ENCODE measurements at places on chromosomes 1 and 21.

DNA sequence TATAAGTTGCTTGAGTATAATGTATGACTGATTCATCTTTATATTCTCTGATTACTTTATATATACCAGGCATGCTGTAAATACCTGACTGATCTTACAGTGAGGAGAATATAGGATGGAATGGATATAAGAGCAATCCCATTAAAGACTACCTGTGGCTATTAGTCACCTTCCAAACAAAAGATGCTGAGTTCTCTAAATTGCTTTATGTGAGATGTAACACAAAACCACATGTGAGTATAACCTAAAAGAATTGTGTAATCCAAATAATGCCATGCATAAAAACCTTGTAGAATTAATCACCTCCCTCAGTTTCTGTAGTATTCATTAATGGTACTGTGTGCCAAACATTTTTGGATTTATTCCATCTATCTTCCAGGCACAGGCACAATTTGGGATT, 134.6 kb upstream of the LRRC7 start:
- DNase-seq, result no peak

GRCh38 chr1:82978461-82979324, 1020.2 kb downstream of the TTLL7 start:
- DNase-seq, result no peak

GRCh38 chr1:63414691-63415365, 47.4 kb downstream of the ALG6 start:
- DNase-seq, result no peak

DNA sequence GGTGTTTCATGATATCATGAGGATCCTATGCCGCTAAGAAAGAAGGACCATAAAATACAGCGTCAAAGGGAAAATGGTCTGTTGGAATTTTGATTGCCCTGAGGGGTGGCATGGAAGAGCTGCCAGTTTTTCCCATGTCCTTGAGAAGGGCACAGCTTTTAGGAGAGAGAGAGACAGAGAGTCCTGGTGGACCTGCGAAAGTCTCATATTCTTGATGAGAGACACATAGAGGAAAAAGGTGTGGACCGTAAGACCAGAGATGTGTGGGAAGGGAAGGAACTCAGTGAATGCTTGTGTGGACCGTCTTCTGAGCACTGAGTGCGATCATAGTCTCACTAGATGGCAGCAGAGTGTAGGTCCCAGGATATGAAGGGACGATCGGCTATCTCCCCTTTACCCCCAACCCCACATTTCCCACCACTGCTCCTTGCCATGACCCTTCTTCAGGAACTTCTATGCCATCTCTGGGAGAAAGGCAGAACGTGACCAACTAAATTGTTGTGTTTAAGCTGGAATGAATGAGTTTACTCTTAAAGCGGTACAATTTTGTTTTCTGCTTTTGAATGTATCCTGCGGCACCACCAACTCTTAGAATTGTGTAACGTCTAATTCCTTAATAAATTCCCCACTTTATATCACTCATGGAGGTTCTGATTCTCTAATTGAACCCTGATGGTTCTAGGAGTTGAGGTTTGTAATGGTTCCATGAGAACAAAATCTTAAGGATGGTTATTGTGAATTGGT, 117.7 kb downstream of the CTH start:
- DNase-seq, result peak; percentile 41

GRCh38 chr1:41767534-41768525, 150.9 kb downstream of the HIVEP3 start:
- no peak for DNase-seq

DNA sequence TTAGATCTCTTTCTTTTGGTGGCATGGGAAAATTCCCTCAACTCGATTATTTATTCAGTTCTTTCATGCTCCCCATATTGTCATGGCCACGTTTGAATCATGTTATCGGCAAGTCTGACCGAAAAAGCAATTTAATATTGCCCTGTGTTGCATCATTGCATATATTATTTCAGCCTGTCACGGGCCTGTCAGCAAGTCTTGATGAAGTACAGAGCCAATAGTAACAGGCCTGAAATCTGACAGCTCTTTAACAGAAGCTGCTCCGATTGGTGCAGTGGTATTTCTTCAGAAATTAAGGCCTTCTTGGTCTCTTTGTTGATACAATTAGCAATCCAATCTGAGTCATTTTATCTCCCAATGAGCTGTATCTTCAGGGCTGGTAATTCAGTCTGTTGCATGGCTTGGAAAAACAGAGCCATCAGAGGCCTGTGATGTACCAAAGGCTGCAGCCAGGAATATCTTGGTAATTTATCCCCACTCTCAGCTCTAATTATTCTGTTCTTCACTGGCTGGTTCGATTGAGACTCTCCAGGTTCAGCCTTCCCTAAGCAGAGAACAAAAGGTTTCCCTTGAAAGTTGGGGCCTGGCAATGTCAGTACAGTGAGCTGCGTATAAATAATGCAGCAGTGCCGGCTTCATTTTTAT, 149.5 kb downstream of the FGGY start:
- no peak for DNase-seq

GRCh38 chr1:147611586-147611985, 58.7 kb downstream of the ACP6 start:
- no peak for DNase-seq

DNA sequence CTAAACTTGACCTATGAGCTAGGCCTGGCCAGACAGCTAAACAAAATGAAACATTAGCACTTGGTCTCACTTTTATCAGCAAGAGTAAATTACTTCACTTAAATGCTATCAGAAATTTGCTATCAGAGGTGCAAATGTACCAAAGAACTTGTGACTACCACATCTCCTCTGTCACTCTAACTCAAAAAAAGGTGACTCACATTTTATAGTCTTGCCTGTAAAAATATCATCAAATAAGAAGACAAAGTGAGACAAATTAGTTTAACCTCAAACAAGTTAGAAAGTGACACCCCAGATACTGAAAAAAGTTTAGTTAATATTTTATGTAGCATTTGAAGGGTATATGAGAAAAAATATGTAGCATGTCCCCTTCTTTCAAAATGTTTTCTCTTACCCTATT, 76.9 kb downstream of the EPS15 start:
- DNase-seq, result no peak

DNA sequence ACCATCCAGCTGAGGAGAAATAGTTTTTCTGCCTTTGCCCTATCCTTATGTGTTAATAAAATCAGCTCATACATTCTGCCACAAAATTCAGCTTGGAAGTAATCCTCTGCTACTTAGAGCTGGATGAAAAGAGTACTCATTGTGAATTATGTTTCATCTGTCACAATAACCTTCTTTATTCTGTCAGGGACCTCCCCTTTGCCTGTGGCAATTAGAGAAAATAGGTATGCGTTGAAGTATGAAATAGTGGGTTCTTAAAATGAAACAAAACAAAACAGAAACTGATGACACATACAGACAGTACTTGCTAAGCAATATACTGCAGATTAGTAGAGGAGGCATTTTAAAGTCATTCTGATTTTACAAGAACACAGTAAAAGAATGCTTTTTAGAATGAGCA, 578.5 kb downstream of the USP25 start:
- DNase-seq, result no peak

- no peak for DNase-seq
Observed at GRCh38 chr21:36628761-36629460, 70.0 kb upstream of the SIM2 start.

GRCh38 chr1:37509181-37509580, 5.4 kb downstream of the MEAF6 start:
- no peak for DNase-seq

- DNase-seq, result no peak
Observed at GRCh38 chr1:247357781-247358211, 26.1 kb upstream of the ZNF496 start.

- DNase-seq, result no peak
Observed at GRCh38 chr21:36728371-36729111, 29.6 kb downstream of the SIM2 start.

DNA sequence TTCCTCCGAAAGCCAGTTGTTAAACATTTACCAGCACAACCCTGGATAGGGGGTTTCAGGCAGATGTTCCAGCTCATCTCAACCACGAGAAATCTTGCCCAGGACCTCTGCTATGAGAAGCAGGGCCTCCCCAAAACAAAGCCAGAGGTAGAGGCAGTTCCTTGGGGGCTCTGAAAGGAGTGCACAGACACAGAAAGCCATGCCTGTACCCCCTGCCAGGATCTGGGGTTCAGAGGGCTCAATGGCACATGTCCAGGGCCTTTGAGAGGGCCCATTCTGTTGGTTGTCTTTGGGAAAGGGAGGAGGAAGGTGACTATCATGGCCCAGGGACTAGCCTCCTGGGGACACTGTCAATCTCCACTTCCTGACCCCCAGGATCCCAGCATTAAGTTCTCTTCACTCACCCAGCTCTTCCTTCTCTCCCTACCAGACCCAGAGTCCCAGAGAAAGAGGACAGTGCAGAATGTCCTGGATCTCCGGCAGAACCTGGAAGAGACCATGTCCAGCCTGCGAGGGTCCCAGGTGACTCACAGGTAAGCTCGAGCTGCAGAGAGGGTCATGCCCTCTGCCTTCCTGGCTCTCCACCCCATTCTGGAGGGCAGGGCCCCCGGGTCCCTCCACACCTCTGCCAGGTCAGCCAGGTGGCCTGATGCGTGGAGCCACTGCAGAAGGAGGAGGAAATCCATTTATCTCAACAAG, 116.4 kb upstream of the IPO9 start:
- DNase-seq, result no peak

DNA sequence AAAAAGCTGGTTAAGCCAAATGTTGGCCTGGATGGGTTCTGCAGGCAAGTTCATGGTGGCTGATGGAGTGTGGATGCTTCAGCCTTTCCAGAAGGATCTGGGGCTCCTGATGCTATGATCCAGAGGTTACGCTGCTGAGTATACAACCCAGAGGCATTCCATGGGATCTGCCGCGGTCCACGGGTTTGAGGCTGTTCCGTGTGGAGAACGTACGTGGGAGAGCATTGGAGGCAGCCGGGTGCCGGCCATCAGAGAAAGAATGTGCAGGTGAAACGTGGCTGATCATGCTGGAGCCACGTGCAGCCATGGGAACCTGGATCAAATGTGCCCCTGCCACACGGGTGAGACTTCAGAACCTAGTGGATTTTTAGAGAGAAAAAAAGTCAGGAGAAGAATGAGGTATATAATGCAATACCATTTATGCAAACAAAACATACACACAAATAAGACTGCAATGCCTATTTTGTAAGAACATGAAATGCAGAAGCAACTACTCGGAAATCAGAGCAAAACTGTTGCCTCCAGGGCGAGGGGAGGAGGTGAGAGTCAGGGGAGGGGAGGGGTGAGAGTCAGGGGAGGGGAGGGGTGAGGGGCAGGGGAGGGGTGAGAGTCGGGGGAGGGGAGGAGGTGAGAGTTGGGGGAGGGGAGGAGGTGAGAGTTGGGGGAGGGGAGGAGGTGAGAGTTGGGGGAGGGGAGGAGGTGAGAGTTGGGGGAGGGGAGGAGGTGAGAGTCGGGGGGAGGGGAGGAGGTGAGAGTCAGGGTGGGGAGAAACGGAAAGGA, 116.5 kb upstream of the C1orf174 start:
- no peak for DNase-seq

GRCh38 chr1:147472966-147473732, 68.2 kb upstream of the BCL9 start:
- DNase-seq, result no peak

DNA sequence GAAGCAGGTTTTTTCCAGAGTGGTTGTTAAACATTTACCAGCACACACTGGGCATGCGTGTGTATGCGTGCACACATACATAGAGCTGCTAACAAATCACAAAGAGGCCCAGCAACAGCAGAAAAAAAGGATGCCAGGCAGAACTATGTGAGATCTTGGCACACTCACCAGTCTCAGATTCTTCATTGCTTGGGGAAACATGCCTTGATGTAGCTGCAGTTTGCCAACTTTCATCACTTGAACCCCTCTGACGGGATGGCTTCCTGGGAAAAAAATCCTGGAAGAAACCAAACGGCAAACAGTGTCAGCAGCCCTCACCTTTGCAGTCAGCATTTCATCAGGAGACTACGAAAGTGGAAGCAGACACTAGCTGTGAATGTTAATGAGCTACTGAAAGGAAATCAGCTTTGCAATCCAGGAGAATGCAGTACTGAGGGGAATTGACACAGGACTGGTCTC, 609.1 kb downstream of the KIF26B start:
- DNase-seq, result no peak

DNA sequence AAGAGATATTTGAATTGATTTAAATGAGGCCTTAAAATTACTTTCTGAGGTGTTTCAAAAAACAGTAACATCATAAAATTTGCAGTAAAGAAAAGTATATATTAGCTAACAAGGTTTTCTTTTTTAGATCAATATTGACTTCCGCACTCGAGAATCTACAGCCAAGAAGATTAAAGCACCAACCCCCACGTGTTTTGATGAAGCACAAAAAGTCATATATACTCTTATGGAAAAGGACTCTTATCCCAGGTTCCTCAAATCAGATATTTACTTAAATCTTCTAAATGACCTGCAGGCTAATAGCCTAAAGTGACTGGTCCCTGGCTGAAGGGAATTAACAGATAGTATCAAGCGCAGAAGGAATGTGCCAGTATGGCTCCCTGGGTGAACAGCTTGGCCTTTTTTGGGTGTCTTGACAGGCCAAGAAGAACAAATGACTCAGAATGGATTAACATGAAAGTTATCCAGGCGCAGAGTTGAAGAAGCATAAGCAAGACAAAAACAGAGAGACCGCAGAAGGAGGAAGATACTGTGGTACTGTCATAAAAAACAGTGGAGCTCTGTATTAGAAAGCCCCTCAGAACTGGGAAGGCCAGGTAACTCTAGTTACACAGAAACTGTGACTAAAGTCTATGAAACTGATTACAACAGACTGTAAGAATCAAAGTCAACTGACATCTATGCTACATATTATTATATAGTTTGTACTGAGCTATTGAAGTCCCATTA, 3.6 kb downstream of the RGS1 start:
- no peak for DNase-seq

DNA sequence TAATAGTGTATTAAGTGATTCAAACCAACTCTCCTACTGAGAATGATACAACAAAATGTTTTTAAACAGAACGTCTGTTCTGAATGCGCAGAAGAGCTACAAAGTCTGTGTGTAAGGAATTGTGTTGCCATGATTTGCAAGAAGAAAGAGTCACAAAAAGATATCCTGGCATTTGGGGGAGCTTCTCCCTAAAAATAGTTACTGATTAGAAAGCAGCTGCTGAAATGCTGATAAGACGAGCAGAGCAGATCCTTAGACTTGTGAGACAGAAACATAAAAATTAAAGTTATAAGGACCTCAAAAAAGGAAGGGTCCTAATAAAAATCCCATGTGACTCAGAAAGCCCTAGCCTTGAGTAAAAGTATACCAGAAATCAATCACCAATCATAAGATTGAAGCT, 54.9 kb upstream of the CRB1 start:
- DNase-seq, result no peak

DNA sequence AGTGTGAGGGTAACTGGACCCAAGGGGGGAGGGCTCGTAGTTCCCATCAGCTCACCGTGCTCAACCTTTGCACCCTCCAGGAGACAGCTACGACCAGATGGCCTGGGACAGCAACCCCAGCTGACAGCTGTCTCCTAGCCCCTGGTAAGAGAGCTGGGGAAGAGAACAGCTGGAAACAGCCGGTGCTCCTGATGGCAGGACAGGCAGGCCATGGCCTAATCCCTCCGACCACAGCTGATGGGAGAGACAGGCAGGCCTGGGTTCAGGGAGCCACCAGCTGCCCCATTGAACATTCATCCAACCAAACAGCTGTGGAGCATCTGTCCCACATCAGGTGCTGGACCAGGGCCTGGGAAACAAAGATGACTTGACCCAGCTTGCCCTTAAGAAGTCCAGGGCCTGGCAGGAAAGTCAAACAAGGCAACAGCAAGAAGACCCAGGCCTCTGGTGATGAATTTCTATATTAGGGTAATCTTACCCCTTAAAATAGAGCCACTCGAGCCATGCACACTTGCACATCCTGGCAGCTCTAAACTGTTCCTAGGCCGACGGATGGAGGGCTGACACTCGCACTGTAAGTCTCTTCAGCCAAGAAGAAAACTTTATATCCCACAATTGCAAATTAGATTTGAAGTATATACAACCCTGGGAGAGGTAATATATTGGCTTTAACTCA, 12.2 kb downstream of the OLFML2B start:
- DNase-seq, result no peak

Data from mesothelial cell of epicardium (in vitro differentiated cells).